ENCODE measurements at places on chromosomes 7 and 10.

DNA sequence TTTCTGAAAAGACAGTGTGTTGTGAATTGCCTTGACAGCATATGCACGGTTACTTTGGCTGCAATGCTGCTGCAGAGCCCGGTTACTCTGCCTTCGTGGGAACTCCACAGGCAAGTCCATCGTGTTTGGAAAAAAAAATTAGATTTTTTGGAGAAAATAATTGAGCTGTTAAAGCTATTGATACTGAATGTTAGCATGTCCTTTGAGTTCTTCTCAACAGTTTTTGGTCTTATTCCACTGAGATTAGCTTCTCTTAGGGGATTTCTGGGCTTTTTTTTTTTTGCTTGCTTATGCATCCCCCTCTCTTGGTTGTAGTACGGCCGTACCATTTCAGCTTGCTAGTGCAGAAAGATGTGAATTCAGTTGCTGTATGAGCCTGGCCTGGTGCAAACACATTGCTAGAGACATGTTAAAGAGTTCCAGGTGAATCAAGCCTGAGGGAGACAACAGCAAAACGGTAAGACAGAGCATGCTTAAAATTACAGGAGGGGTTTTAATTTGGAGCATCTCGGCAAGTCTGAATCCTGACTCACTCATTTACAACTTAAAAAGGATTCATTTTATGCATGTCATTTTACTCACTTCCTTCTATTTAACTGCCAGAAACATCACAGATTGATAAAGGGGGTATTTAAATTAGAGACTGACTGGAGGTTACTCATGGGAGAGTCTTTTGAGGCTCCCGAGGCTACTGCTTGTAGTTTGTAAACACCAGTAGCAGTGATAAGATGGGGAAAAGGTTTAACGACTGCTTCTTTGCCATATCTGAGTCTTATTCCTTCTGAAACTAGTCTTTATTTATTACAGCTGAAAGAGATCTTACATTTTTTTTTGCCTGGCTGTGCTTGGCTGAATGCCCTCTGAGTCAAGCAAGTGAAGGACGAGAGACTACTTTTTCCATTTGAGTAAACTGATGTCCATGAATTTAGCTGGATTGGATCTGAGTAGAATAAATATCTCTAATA lies 113.7 kb downstream of the CDK14 start:
- no peak for DNase-seq

- no peak for DNase-seq
Observed at GRCh38 chr7:121032645-121033460, 44.3 kb downstream of the CPED1 start.

DNA sequence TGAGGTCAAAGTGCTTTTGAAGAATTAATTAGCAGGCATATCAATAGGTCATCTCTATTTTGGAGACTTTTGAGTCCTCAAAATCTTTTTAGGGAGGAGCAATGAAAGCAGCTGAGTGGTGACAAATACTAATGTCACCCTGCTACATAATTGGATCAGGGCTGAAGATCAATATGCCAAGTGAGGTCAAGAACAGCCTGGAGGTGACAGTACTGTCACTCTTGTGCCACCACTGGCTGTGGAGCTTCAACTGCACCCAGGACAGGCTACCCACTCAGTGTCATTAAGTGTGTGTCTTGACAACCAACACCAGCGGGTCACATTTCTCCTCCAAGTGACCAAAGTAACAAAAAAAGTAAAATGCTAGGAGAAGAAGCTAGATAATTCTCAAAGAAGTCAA lies 167.8 kb downstream of the DOCK4 start:
- DNase-seq: no peak

- no peak for DNase-seq
Observed at GRCh38 chr7:28517206-28517605, 104.9 kb downstream of the CREB5 start.

DNA sequence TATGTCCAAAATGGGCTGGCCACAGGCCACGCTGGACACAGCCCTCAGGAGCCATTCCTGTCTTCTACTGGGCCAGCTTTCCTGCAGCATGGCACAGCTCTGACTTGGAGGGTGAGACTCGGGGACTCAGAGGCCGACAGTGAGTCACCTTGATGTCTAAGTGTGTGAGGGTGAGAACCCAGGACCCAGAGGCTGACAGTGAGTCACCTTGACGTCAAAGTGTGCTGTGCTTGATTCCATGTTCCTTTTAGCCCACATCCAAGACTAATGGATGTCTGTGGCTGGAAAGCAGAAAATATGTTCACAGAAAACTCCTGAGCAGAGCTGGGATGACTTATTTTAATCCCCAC lies 6.0 kb upstream of the FAM170B start:
- DNase-seq: no peak

DNA sequence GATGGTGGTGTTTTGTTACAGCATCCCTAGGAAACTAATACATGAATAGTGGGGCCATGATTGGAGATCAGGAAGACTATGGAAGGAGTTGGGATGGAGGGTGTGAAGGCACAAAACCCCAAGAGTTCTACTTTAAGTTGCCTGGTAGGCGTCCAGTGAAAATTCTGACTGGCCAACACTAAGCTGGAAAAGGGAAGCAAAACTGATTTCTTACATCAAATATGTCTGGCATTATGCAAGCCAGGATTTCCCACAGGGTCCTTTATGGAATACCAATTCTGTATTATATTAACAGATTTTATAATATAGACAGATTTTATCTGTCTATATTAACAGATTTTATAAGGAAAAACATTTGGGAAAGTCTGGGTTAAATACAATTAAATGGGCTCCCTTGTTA lies 16.2 kb downstream of the CPVL start:
- no peak for DNase-seq

- no peak for DNase-seq
Observed at GRCh38 chr10:53361936-53362335, 589.4 kb upstream of the MBL2 start.

GRCh38 chr7:142323706-142324105 lies 65.8 kb upstream of the PRSS58 start:
- no peak for DNase-seq

- no peak for DNase-seq
Observed at GRCh38 chr7:47143339-47143738, 438.6 kb downstream of the TNS3 start.

- no peak for DNase-seq
Observed at GRCh38 chr7:18890885-18891621, 226.4 kb downstream of the TWIST1 start.

- no peak for DNase-seq
Observed at GRCh38 chr7:100141555-100141949, 7.2 kb upstream of the LAMTOR4 start.

- DNase-seq: no peak
Observed at GRCh38 chr10:104351919-104352318, 1.7 kb upstream of the CFAP58 start.

- no peak for DNase-seq
Observed at GRCh38 chr10:11035301-11035991, 17.8 kb downstream of the CELF2 start.

GRCh38 chr7:28479507-28479947 lies 67.2 kb downstream of the CREB5 start:
- DNase-seq: no peak

GRCh38 chr7:37385787-37386186 lies 62.9 kb downstream of the ELMO1 start:
- no peak for DNase-seq

GRCh38 chr7:28773423-28774145 lies 184.5 kb downstream of the TRIL start:
- no peak for DNase-seq

DNA sequence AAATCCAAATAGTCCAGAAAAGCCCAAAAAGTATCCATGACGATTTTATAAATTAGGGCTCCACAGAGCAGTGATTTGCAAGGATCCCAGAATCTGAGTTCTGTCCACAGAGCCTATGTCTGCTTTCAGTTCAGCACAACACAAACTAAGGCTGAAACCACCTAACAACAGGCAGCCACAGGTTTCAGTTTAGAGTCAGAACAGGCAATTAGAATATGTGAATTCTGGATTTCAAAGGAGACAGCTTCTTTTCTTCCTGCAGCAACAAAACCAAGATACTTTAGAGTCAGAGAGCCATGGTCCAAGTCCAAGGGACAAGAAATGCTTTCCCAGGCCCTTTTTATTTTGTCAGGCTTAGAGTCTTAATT lies 23.6 kb downstream of the IFIT3 start:
- no peak for DNase-seq

- DNase-seq: no peak
Observed at GRCh38 chr10:63264617-63265221, 131.6 kb downstream of the NRBF2 start.

DNA sequence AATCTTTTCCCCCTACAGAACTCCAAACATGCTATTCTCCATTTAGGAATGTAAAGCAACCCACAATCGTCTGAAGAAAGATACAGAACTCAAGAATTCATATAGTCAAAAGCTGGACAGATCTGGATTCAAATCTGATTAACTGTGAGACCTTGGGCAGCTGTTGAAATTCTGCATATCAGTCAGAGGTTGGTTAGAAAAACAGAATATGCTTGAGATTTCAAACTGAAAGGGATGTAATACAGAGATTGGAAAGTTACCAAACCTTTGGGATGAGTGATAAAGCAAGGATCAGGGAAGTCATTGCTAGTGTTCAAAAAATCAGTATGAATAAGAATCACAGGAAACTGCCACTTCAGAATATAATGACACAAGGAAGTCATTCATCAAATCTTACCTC lies 406.6 kb downstream of the HTR7 start:
- no peak for DNase-seq

GRCh38 chr7:32937344-32938174 lies 19.7 kb upstream of the FKBP9 start:
- no peak for DNase-seq

DNA sequence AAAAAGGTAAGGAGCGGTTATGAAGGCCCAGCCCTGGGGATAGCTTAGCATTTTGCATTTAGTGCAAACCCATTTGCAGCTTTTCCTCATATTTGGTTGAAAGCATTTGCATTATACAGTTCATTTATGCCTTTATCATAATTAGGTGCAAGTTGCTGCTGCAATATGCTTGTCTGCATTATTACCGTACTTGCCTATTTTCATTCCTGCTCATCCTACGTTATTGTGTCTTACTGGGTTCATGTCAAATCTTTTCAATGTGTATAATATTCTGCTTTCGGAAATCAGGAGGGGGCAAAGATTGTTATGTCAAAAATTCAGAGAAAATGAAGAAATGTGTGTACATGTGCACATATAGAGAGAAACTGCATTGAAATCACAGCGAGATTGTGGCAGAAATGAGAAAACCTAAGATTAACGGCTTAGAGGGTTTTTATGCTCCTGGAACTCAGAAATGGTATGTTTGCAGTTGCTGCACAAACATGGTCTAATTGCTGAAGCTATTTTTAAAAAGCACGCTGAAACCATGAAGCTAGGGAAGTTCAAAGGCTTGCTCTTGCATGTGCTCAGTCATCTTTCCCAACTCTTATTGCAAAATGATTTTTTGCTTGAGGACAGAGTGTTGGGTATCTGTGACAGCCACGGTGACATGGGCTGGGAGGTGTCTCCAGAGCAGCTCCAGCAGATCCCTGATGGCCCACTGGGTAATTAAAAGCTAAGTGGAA lies 613.2 kb downstream of the SDK1 start:
- DNase-seq: no peak

DNA sequence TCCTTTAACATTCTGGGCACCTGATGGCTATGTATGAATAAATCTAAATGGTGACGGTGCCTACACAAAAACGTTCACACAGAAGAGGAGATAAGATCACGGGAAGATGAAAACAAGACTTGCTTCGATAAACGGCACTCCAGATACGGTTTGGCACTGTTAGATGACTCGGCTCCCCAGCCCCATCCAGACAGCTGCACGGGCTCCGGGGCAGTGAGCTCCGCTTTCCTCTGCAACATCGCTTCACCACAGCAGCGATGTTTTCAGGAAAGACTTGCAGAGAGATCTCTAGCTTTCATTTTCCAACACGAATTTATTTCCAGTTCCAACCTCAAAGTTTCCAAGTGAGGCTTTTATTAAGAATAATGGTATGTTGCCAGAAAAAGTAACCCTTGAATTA lies 132.1 kb downstream of the KLF6 start:
- no peak for DNase-seq

DNA sequence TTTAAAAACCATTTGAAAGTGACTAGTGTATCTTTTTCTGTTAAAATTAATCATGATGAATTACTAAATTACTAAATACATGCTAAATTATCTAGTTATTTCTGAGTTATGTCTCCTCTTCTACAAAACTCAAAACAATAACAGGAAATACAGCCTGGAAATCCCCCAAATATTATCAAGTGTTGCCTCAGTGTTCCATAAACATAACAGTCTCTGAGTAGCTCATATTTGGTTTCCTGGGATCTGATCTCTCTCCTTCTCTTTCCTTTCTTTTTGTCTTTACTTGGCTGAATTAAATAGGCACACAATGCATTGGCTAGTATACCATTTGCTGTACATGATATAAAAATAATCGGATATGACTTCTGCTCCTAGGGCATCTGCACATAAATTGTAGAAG lies 277.6 kb upstream of the IGFBP3 start:
- DNase-seq: no peak

DNA sequence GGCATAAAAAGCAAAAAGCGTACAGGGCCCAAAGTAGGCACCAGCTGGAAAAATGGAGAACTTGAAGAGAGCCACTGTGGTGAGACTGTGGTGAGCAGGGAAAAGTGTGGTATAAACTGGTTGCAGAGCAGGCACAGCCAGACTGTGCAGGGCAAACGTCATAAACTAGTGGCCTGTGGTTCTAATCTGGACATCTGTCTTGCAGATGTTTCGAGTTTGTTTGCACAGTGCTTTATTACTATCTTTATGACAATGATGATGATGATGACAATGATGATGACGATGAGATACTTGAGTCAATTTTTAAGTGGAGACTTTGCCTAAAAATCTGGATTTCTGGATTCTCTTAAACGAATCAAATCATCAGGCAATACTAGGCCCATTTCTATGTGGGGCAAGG lies 45.7 kb downstream of the SEMA3C start:
- no peak for DNase-seq

GRCh38 chr7:16810112-16810511 lies 5.3 kb upstream of the AGR2 start:
- DNase-seq: no peak

- no peak for DNase-seq
Observed at GRCh38 chr7:145263886-145264285, 428.0 kb upstream of the TPK1 start.

- no peak for DNase-seq
Observed at GRCh38 chr10:69973678-69974077, 79.0 kb upstream of the MACROH2A2 start.

DNA sequence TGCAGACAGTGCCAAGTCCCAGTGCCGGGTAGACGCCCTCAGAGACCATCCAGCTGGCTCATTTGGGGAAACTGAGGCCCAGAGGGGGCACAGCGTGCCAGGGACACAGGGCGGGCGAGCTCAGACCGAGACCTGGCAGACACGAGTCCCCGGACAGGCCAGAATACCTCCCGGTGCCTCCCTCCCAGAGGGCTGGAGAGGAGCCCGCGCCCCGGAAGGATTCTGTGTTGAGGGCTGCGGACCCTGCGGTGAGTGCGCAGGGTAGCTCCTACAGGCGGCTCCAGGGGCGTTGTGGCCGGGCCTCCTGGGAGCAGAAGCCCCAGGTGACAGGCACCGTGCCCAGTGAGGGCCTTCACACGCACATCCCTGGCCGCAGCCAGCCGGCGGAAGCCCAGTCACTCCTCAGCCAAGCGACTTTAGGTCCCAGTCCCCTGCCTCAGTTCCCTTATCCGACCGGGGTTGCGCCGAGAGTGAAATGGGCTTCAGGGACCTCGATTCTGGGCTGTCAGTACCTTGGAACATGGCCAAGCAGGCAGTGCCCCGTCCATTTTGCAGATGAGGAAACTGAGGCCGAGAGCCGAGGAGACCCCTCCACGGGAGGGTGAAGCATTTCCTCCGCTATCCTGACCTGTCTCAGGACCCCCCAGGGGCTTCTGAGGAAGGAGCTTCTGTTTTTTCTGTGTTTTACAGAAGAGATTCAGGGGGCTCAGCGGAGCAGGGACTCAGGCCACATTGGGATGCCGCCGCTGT lies 73.6 kb downstream of the ELFN1 start:
- DNase-seq: no peak

- no peak for DNase-seq
Observed at GRCh38 chr7:20791538-20792434, 5.1 kb upstream of the SP8 start.
